ENCODE measurements at places on chromosomes 3 and 15.

GRCh38 chr15:75695220-75695619 lies 17.4 kb downstream of the CSPG4 start:
- peak; percentile 74 for DNase-seq

DNA sequence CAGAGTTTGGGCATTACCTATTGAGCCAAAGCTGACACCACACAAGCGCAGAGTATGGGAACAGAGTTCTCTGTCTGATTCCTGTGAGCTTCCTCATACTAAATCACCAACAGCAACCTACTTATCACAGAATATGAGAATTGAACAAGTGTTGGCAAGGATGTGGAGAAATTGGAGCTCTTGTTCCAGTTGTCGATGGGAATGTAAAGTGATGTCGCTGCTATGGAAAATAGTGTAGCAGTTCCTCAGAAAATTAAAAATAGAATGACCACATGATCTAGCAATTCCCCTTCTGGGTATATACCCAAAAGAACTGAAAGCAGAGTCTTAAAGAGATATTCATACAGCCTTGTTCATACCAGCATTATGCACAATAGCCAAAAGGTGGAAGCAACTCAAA lies 33.4 kb downstream of the CD86 start:
- no peak for DNase-seq

DNA sequence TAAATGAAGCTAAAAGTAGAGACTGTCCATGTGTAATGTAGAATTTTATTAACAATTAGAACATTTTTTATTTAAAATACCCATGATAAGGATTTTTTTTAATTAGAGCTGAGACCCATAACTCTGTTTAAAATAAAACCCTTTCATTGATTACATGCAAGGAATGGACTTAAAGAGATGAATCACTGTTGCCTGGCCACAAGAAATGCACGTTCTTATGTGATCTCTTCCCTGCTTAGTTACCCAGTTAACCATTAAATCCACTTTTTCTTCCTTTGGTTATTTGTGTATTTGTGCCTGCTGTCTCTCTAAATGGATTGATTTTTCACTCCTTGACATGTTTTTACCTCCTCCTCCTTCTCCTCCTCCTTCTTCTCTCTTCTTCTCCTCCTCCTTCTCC lies 83.3 kb upstream of the SLITRK3 start:
- DNase-seq, result no peak

DNA sequence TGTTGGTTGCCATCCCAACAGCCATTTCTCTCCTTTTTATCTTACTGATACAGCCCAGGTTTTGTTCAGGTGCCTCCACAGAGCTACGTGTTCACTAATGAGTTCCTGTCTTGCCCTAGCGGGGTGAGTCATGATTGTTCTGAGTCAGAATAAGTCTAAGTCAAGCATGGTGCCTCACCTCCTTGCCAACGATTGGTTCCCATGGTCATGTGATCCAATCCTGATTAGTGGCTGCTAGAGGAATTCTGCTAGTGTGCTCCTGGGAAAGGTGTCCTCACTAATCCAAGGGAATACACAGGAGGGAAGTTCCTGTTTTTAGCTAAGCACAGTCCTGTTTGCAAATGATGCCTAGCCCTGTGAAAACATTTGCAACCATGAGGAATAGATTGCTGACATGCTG lies 99.8 kb downstream of the NSUN3 start:
- DNase-seq, result no peak

GRCh38 chr15:91854639-91854990 lies 1.1 kb downstream of the SLCO3A1 start:
- no peak for DNase-seq

DNA sequence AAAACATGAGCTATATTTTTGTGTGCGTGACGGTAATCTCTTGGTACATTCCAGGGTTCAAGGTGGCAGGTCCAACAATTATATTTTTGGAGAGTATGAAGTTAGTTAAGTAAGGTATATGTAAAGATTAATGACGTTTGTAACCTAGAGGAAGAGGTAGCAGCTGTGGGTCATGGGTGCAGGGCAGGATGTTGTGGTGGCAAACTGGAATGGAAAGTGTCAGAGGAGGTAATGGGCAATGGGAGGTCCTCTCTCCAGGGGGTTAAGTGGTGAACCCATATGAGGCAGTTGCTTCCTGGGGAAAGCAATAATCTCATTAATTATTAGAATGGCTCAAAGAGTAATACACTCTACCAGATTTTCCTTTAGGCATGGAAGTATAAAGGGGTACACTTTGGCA lies 1.0 kb upstream of the CD200R1L start:
- DNase-seq, result no peak

- DNase-seq, result no peak
Measured at GRCh38 chr3:88732186-88732585, 375.2 kb upstream of the EPHA3 start.

GRCh38 chr3:68057637-68058320 lies 403.4 kb upstream of the SUCLG2 start:
- DNase-seq, result no peak

DNA sequence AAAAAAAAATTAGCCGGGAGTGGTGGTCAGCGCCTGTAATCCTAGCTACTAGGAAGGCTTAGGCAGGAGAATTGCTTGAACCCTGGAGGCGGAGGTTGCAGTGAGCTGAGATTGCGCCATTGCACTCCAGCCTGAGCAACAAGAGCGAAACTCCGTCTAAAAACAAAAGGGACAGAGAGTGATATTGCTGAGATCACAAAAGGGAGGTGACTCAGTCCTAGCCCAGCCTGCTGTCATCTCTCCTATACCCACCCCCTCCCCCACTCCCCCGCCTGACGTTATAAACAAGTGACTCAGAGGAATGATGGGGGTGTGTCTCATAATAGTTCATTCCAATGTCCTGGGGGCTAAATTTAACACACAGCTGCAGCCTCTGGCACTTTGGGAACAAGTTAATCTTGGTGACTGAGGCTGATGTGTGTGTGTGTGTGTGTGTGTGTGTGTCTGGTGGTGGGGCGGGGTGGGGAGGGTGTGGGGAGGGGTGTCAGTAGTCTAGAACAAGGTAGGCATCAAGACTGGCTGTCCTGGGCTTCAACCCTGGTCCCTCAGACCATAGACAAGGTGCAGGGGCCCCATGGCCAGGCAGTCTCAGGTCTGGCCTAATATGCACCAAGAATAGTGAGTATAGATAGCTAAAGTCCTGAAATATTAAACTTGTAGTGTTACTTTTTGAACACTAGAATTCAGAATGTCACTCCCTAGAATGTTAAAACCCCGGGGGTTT lies 1.3 kb upstream of the KLHL40 start:
- DNase-seq, result no peak

DNA sequence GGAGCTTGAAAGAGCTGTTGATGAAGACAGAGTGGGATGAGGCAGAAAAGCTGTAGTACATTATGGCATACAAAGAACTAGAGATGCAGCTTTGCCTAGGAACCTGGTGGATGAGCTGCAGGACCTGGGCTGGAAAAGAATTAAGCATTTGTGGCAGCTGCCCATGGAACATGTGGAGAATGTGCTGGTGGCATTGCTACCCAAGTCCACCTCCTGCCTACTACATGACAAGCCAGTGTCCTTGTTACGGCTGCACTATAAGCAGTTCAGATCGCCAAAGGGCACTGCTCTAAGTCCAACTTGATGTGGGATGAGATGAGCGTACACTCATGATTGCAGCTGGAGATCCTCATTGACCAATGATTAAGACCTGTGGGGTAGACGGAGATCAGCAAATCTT lies 81.1 kb upstream of the ADPGK start:
- no peak for DNase-seq

GRCh38 chr15:70165716-70166284 lies 68.1 kb upstream of the TLE3 start:
- DNase-seq, result no peak

GRCh38 chr3:139627759-139628158 lies 50.0 kb downstream of the NMNAT3 start:
- DNase-seq, result no peak

GRCh38 chr3:151798466-151798865 lies 15.4 kb upstream of the AADAC start:
- DNase-seq, result no peak

DNA sequence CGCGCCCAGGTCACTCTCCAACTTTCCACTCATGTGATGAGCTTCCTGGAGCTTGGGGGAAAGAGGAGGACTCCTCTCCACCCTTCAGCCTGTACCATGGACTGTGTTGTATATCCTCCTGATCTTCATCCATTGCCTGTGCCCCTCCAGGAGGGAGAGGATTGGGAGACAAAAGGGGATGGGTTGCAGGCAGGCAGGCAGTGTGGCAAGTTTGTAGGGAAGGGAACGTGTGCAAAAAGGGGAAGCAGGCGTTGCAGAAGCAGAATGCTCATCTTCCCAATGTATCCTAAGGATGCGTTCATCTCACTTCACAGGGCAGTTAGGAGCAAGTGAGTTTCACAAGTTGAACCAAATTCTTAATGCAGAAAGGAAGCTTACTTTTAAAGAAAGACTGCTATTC lies 28.1 kb upstream of the GHSR start:
- DNase-seq, result no peak

GRCh38 chr3:23174426-23175039 lies 28.6 kb upstream of the UBE2E2 start:
- no peak for DNase-seq

- no peak for DNase-seq
Measured at GRCh38 chr3:135448520-135448919, 517.0 kb upstream of the PPP2R3A start.
